ENCODE measurements at places on chromosomes 6 and 20.

- no peak for DNase-seq
Measured at GRCh38 chr6:54646951-54647664, 199.5 kb upstream of the FAM83B start.

DNA sequence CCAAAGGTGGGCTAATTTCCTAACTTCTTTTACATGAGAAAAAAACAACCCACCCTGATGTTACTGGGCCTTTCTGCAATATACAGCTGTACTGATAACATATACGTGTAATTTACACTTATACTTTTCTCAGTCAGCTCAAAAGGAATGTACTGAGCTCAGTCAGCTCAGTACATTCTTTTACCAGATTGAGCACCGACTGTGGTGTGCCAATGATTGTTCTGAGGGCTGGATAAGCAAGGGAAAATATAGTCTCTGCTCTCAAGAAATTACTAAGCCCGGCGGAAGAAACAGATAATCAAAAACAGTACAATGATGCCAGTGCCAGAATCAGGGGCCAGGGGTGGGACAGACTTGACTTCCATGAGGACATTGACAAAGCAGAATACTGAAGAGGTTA, 10.0 kb upstream of the BLOC1S5 start:
- DNase-seq, result no peak

- DNase-seq, result no peak
Measured at GRCh38 chr6:123393331-123393730, 243.4 kb downstream of the TRDN start.

GRCh38 chr20:6680441-6680840, 87.0 kb upstream of the BMP2 start:
- no peak for DNase-seq

DNA sequence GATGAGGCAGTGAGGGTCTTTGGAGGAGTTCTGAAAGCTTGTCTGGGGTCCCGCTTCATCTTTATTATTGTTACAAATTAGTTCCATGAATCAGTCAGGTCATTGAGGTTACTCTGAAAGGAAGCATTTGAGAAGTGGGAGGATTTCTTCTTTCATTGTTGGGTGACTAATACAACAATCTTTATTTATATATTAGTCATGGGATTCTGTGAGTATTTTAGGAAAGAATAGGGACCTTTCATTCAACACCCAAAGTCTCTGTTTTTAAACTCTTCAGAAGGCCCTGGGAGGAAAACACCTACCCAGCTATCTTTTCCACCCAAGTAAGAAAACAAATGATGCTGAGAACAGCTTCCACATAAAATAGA, 98.3 kb downstream of the SOD2 start:
- no peak for DNase-seq

- DNase-seq, result no peak
Measured at GRCh38 chr6:29593199-29593855, 8.4 kb downstream of the OR2H2 start.

- DNase-seq, result no peak
Measured at GRCh38 chr6:136725124-136725523, 67.2 kb downstream of the MAP3K5 start.

DNA sequence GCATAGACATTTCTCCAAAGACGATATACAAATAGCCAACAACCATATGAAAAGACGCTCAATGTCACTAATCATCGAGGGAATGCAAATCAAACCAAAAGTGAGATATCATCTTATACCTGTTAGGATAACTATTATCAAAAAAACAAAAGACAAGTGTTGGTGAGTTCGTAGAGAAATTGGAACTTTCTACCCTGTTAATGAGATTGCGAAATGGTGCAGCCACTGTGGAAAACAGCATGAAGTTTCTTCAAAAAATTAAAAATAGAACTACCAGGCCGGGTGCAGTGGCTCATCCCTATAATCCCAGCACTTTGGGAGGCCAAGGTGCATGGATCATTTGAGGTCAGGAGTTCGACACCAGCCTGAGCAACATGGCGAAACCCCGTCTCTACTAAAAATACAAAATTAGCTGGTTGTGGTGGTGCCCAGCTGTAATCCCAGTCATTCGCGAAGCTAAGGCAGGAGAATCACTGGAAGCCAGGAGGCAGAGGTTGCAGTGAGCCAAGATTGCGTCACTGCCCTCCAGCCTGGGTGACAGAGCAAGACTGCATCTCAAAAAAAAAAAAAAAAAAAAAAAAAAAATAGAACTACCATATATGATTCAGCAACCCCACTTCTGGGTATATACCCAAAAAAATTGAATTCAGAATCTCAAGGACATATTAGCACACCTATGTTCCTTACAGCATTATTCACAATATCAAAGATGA, 170.0 kb upstream of the ZNF184 start:
- DNase-seq, result no peak

DNA sequence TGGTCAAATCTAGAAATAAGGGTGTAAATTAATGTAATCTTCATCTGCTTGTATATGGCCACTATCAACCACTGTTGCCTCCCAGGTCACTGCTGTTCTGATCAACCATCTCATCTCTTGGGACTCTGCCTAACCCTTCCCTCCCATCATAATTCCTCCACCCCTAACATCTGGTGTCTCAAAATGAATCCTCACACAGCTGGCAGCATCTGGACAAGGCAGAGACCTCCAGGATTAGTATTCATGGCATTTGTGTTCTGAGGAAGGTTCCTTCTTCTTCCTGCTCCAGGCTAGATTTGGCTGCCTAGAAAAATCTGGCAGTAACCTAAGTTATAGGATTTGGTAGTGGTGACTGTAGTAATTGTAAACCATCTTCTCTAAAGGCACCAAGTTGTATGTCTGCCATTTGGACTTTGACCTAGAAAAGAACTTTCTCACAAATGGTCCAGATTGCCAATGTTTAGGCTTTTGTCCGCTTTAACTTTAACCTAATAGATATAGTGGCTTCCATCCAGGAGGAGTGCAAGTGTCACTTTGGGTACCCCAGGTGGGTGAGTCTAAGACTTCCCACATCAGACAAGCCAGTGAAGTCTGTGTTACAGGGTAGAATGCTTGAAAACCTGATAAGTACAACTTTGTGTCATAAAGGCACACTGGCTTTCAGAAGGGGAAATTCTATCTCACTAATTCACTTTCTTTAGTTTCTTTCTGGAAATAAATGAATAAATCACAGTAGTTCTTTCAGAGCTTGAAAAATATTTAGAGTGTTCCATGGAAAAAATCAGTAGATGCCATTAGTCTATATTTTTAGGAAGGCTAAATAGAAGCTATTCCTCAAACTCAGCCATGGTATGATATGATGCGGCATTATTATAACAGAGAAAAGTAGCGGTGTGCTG, 3.0 kb upstream of the PHACTR2 start:
- DNase-seq, result no peak

- no peak for DNase-seq
Measured at GRCh38 chr6:20688710-20689500, 154.6 kb downstream of the CDKAL1 start.

- no peak for DNase-seq
Measured at GRCh38 chr20:63753381-63753780, 13.8 kb downstream of the SLC2A4RG start.

GRCh38 chr6:4884646-4885340, 108.6 kb downstream of the CDYL start:
- DNase-seq, result no peak

- no peak for DNase-seq
Measured at GRCh38 chr6:16578695-16579285, 182.5 kb downstream of the ATXN1 start.

DNA sequence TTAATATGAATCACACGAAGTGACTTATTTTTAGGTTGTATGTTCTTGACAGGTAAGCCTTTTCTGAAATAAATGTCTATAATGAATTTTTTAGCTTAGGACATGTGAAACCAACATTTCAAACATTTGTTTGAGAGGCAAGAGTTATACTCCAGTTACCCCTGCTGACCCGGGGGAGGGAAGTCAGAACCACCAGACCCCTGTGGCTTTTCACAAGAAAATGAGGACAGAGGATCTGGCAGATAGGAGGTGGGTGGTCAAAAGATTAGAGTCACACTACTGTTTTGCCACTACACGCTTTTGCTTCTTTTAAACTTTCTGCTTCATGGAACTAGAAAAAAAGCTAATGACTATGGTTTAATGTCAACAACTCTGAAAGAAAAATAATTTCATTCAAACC, 27.5 kb upstream of the ADGRF4 start:
- no peak for DNase-seq

DNA sequence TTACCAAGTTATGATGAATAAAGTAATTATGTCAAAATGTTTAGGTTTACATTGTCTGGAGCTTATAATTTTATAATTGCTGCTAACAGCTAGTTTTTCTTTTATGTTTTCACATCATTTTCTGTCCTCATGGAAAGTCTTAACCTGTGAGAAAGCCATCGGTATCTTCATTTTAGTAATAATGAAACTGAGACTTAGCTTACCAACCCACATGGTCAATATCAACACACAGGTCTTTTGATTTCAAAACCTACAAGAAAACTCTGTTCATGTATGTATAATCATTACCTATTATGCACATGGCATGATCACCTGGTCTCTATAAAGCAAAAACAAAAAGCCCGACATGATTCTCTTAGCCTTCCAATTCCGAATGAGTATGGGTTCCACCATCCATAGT, 61.9 kb downstream of the KCNQ5 start:
- no peak for DNase-seq

DNA sequence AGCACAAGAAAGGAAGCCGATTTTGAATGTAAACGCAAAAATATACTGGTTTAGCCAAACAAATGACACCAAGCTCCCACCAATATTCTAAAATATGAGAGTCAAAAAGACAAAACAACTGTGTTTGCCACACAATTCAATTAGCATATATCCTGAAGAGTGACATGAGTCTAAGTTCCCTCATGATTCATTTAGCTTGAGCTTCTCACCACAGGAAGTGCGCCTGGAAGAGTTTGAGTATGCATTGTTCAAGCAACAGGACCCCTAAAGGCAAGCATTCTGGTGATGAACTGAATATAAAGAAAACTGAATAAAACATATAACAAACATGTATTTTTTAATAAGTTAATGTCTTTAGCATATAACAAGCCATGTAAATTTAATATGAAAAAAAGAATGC, 115.2 kb upstream of the RUNX2 start:
- no peak for DNase-seq

GRCh38 chr6:2378891-2379652, 133.7 kb upstream of the GMDS start:
- no peak for DNase-seq

- DNase-seq, result peak; percentile 50
Measured at GRCh38 chr6:87078983-87079616, 15.8 kb downstream of the CGA start.

DNA sequence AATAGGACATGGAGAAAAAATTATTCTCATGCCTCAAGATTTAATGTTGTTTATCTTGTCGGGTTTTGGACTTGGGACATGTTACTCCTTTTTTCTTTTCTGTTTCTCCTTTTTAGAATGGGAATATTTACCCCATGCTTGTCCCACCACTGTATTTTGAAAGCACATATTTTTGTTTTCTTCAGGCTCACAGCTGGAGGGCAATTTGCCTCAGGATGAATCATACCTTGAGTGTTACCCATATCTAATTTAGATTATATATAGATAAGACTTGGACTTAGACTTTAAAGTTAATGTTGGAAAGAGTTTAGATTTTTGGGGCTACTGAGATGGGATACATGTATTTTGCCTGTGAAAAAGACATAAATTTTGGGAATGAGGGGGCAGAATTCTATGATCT, 541.6 kb upstream of the MAN1A1 start:
- no peak for DNase-seq

DNA sequence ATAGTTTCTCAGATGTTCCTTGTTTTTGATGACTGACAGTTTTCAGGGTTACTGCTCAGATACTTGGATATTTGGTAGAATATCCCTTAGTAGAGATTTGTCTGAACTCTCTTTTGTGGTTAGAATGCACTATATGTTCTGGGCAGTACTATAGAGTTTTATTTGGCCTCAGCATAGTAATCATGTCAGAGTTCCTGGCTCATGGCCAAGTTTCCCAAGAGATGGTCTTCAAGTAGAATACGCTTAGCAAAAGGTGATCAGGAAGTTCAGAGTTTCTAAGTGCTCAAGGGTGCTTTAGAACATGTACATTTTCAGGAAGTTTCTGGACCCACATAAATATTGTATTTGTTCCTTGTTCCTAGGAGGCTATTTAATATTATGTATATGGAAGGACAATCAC, 1209.7 kb upstream of the GJE1 start:
- DNase-seq, result no peak

DNA sequence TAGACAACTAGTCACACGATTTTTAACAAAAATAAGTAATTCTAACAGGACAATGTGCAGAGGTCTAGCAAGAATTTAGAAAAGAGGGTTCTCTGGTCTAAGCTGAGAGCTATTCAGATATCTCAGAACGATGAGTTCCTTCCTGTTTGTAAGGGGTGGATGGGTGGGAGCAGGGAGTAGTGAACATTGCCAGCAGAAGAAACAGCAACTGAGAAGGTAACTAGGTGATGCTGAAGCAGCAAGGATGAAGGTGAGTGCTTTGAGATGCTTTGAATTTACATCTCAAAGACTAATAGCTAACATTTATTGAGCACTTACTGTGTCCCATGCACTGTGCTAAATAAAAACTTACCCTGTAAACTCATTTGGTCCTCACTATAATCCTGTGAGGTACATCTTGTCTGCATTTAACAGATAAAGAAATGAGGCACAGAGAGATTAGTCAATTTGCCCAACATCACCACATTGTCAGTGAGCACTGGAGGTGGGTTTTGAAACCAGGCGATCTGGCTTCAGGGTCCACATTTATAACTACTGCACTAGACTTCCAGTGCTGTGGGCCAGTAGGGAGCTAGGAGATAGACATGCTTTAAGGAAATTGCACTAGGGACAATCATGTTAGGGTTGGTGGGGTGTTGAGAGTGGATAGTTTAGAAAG, 15.7 kb downstream of the BRD2 start:
- DNase-seq, result no peak

DNA sequence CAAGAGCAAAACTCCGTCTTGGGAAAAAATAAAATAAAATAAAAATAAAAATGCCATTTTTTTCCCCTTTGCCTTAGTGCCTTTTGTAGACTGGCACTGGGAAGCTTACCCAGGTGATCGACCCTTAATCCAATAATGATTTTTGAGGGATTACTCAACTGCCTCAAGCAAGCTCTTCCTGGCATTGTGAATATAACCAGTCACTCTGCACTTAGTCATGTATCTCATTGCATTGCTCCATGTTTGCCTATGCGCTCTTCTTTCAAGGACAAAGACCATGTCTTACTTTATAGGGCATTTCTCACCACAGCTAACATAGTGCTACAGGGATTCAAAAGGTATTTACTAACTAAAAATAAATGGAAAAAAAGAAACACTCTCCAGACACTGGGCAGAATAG, 13.0 kb downstream of the GFOD1 start:
- DNase-seq, result no peak

GRCh38 chr20:15036948-15037347, 699.5 kb upstream of the FLRT3 start:
- no peak for DNase-seq

DNA sequence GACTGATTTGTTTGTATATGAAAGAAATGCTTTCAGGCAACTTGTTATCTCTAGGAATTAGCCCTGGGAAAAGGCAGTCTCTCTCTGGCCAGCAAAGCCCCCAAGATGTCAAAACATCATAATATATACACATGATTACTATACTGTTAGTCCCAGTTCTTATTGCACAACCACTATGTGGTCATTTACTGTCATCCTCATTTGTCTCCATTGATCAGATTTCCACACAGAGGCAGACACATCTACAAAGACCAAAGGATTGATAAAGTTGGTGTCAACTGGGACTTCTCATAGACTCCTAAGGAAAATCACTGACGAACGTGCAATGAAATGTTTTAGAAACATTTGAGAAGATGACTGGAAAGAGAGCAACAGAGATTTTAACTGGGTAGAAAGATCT, 71.9 kb upstream of the POPDC3 start:
- DNase-seq, result no peak
